ENCODE measurements at places on chromosomes 11 and 22.

GRCh38 chr22:49795521-49795920, 32.2 kb downstream of the BRD1 start:
- no peak for DNase-seq

- DNase-seq: no peak
Observed at GRCh38 chr11:92865352-92865751, 104.1 kb upstream of the MTNR1B start.

- no peak for DNase-seq
Observed at GRCh38 chr11:70191495-70192140, 11.5 kb upstream of the FADD start.

- no peak for DNase-seq
Observed at GRCh38 chr11:37849706-37850105, 1251.7 kb upstream of the RAG2 start.

- DNase-seq: no peak
Observed at GRCh38 chr11:114606003-114606801, 10.6 kb upstream of the NXPE4 start.

DNA sequence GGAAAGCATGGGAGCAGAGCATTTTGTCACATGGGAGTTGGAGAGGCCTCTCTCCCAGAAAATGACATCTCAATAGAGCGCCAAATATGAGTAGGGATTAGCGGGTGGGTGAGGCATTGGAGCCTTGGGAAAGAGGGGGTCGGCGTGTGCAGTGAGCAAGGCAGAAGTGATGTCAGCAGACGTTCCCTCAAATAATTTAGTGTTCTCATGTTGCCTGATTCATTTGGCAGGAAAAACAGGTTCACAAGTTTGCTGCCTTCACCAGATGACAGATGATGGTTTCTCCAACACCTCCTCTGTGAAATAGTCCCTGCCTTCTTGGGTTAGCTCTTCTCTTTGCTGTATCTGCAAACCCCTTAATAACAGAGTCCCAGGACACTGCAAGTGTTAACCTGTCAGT, 118.5 kb upstream of the ARHGAP20 start:
- no peak for DNase-seq

DNA sequence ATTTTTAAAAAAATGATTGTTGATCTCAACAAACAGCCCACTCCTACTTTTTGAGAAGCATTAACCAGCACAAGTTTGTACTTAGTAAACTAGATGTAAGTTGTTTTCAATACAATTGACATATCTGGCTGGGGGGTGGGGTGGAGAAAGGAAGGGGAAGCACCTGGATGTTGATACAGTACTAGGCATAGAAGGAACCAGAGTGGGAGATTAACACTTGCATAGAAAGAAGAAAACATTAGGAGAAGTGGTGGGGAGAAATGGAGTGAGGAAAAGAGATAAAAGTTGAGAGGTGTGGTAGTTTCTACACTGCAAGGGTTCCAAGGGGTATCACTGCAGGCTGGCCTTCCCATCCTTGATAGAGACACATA, 10.6 kb upstream of the GAB2 start:
- no peak for DNase-seq

GRCh38 chr11:122115524-122116379, at the start of gene BLID:
Gene BLID, minus strand, starts transcription at chr11:122116215. Its CDS starts 293 bp downstream, at chr11:122115922.
- DNase-seq: no peak

- no peak for DNase-seq
Observed at GRCh38 chr11:58927393-58928106, 11.7 kb upstream of the GLYATL1 start.

GRCh38 chr11:105244160-105244825, 104.7 kb upstream of the CARD18 start:
- no peak for DNase-seq

DNA sequence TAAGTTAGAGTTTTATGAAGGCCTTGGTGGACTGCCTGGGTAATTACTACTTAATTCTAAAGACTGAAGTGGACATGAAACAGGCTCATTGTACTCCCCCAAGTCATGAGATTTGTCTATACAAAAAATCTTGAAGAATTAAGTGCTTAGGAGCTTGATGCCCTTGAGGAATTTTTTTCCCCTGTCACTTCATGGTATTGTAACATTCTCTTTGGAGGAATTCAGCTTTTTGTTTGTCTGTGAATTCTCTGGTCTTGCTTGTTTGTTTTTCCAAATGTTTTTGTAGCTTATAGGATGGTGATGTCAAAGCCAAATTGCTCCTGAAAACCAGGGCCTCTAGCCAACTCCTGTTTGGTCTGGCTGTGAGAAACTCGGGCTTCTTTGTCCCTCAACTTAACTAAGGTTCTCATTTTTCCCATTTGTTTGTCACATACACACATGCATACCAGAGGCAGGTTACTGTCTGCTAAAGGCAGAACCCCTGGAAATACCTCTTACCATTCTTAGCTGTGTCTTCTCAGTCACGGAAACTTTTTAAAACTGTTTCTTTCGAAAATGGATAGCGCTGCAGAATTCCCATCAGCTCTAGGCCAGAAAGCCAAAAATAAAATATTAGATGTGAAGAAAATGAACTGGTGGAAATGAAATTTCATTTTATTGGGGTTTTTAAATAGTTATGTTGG, 66.9 kb downstream of the AMOTL1 start:
- DNase-seq: no peak

DNA sequence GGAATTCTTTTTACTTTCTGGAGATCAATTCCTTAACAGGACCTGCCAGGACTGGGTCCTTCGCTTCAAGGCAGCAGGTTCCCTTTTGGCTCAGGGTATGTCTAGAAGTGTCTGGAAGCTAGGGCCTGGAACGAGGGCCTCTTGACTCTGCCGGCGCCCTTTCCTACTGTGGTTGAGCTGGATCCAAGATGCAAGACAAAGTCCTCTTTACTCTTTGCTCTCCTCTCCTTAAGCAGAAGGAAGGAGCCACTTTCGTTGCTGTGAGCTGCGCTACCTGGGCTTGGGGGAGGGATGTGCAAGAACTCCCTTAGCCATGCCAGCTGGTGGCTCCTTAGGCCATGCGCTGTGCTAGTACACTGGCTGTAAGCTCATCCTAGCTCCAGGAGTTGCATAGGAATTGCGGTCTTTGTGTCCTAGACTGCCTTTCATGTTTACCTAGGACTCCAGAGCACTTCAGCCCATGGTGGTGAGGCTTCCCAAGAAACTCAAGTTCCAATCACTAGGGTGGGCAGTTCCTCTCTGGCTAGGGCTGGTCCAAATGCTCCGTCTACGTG, 18.1 kb downstream of the GLB1L2 start:
- DNase-seq: no peak

Measured in stimulated activated CD8-positive, alpha-beta memory T cell treated with anti-CD3 and anti-CD28 coated beads, Interleukin-12 subunit alpha, Interleukin-12 subunit beta, amount 100 ng/mL, for 1 hour (primary cell).